ENCODE measurements at places on chromosomes 13 and 19.

GRCh38 chr13:111005808-111006505 is 91.1 kb upstream of the ANKRD10 start:
- DNase-seq = no peak

DNA sequence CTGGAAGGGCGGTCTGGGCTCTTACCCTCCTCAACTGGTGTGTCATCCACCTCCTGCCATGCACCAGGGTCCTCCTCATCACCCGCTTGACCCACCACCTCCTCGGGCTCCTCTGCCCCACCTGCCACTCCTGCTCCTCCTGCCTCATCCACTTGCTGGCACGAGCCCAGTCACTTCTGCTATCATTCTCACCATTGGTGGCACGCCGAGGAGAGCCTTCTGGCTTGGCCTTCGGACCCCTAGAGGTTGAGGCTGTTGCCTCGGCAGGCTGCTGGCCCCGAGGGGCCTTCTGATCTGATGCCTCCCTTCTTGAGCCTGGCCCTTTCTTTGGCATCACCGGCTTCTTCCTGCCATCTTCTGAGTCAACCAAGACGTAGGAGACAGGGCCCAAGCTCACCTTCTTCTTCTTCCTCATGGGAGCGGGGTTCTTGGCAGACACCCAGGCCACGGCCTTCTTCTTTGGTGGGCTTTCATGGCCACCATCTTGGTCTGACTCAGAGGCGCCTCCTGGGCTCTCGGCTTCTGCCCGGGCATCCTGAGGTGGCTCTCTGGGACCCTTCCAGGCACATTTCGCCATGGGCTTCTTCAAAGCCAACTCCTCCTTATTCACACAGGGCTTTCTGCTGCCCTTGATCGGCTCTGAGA is 1.7 kb downstream of the PNMA8A start:
- no peak for DNase-seq

DNA sequence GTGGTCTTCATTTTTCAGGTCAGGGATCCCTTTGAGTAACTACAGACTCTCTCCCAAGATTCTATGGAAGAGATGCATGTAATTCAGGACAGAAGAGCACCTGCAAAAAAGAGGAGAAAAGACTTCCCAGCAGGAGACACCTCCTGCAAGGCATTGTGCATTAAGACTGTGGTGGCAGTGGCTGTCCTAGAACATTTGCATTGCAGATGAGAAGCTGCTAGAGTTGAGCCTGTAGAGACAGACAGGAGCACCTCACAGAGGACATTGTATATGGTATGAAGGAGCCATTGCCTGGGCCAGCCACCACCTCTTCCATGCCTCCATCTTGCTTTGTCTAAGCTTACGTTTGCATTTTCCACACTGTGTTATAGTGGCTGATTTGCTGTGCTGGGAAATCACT is 11.2 kb upstream of the MYO16 start:
- DNase-seq = no peak

DNA sequence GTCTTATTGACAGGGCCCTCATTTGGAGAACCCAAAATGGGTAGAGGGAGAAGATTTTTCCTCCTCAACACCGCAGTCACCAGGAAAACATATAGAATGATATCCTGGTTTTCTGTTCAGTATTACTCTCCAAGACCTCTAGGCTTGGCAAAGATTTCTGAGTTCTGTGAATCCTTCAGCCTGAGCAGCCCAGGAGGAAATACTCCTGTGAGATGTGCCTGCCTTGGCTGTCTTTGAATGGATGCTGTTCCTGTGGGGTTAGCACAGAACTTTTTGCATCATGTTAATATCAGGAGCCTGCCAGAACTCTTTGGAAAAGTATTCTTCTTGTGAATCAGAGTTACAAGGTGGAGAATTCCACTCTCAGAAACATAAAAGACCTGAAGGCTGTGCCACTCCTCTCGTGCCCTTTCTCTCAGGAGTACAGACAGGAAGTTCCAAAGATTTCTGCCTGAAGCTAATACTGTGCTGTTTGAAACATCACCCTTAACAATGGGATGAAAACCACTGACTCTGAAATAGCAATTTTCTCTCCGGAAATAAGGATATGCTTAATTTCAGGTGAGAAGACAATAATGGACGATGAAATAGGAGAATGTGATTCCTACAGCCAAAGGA is 520.1 kb upstream of the NBEA start:
- DNase-seq = no peak

- DNase-seq = no peak
Observed at GRCh38 chr19:30320916-30321315, 51.3 kb upstream of the ZNF536 start.

Data from NCI-H446 treated with DMSO at 0.1 percent for 48 hours (cell line).